ENCODE measurements at places on chromosomes 7 and 10.

DNA sequence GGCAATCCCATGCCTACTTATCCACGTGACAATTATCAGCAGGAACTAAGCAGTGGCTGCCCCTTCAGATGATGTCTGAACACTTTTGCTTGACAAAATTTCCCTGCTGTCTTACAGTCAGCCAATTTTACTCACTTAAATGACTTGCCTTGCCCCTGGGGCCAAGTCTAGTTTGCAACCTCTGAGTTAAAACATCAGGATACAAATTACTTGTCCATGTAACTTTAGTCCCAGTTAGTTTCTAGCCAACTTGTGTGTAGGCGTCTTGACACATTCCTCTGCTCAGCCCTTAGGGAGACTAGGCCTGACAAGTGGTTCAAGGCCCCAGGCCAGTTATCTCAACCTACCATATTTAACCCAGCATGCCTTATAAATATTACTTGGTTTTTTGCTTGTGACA, 11.6 kb upstream of the TYSND1 start:
- no peak for DNase-seq

DNA sequence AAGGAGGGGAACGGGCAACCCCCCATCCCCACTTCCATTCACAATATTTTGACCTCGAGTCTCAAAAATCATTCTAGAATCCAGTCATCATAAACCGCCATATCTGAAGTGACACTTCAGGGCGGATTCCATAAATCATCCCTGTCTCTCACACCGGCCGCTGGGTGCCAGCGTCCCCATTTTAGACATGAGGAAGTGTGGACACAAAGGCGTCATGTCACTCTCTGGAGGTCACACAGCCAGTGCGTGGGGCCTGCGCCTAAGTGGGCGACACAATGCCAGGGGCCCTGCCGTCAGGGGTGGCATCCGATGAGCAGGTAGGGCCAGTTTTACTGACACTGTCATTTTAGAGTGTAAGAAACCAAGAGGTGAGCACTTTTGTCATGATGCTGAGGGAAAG, 19.5 kb downstream of the KCNH2 start:
- no peak for DNase-seq

GRCh38 chr7:47285860-47286491, 295.9 kb downstream of the TNS3 start:
- no peak for DNase-seq

GRCh38 chr7:140304191-140304799, 94.0 kb downstream of the SLC37A3 start:
- DNase-seq: peak; percentile 17

GRCh38 chr7:117082647-117083046, 129.3 kb downstream of the ST7 start:
- DNase-seq: no peak

DNA sequence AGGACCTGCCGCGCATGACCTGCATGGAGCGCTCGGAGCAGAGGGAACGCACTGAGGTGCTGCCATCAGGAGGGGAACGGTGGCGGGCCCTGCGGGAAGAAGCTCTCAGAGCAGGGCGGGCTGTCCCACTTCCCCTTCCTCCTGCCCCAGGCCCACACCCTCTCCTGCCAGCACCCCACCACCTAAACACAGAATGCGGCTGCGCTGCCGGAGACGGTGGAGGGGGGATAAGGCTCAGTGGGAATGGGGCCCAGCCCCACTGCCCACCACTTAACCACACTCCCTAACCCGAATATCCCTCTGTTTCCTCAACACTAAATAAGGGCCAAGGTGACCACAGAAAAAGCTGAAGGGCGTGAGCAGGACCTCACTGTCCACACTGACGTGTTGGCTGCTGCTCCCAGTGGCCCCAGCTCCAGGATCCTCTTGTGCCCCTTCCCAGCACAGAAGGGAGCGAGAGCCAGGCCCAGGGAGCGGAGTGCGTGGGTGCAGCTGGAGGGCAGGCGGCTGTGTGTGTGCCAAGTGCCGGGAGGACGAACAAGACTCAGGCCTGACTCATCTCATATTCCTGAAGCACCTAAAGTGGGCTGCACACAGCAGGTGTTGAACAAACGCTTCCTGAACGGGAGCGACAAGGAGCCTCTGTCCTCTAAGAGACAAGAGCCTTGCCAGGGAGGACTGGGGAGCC, 116.8 kb downstream of the MAD1L1 start:
- no peak for DNase-seq

GRCh38 chr7:98703916-98704315, 86.8 kb downstream of the NPTX2 start:
- no peak for DNase-seq

GRCh38 chr10:1215862-1216573, 159.8 kb downstream of the WDR37 start:
- DNase-seq: no peak

- no peak for DNase-seq
Observed at GRCh38 chr10:124091646-124092249, 1.6 kb downstream of the CHST15 start.

DNA sequence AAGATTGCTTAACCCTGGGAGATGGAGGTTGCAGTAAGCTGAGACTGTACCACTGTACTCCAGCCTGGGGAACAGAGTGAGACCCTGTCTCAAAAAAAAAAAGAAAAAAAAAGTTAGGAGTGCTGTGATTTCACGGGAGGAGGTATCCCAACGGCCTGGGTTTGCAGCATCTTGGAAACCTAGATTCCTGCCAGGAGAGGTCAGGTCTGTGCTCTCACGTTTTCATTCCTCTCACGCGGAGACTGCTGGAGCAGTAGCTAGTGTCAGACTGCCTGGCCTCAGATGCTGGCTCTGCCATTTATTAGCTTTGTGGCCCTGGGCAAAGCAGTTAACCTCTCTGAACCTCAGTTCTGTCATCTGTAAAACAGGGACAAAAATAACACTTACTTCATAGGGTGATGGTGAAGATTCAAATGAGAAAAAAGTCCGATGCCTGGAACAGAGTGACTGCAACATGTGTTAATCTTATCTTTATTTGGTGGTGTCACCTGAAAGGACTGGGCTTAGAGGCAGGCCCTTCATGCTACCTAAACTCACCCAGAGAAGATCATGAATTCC, 94.9 kb downstream of the GAD2 start:
- DNase-seq: no peak

- peak; percentile 82 for DNase-seq
Observed at GRCh38 chr7:106176414-106177299, 64.5 kb upstream of the SYPL1 start.

DNA sequence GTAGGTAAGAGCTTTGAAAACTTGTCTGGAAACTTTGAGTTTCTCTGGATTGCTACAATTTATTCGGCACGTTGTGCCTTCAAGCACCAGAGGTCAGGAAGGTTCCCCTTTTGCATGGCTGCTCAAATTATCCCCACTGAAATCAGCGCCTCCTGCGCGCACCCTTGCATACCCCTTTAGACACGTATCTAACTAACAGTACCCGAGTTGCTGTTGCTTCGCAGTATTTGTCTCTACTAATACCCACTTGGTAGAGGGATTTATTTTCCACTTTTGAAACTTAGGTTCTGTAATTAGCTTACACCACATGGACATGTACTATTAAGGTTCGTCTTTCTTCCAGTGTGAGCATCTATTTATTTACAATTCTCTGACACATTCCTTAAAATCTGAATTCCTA, 1.6 kb downstream of the MEOX2 start:
- no peak for DNase-seq

DNA sequence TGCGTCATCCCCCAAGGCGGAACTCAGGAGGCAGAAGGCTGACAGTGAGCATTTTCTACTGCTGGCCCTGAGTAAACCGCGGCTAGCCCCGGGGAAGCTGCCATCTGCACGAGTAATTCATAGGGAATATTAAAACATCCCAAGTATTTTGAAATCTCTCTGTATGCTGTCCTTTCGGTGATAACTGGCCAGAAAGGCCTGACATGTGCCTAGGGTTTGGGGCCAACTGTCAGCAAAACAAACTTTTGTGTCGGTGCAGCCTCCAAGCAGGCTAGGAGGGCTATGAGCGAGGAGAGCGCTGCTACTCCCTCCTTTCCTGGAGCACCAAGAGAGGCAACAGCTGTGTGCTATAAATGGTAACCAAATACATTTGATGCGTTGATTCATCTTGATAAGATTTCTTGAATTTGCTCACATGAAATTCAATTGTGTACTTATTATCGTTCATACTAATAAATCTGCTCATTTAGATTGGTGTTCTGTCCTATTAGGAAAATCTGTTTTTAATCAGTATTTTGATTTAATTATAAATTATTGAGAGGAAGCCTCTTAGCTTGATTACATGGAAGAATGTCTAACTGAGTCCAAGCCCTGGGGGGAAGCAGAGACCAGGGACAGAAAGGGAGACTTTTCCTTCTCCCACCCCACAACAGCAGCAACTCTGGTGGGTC, 124.4 kb upstream of the NPS start:
- no peak for DNase-seq

GRCh38 chr7:80659120-80660055, 20.9 kb downstream of the CD36 start:
- DNase-seq: no peak

DNA sequence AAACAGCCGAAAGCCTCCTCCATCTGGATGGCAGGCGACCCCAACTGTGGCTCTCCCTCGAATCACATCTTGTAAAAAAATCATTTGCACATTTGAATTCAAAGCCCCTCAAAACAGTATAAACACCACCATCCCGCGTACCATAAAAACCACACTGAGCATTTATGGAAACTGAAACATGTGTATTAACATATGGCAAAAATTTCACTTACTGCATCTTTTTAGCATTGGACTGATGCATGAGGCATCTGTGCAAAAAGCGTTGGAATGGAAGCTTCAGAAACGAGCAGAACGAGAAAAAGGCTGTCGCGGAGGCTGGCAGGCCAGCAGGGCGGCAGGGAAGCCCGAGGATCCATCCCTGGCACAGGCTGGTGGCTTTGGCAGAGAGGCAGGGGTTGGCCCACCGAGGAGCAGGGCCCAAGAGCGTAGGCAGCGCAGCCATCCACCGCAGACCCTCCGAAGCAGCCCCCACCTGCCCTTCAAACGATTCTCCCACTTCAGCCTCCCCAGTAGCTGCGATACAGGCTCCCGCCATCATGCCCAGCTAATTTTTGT, 39.3 kb upstream of the CUX1 start:
- DNase-seq: no peak

DNA sequence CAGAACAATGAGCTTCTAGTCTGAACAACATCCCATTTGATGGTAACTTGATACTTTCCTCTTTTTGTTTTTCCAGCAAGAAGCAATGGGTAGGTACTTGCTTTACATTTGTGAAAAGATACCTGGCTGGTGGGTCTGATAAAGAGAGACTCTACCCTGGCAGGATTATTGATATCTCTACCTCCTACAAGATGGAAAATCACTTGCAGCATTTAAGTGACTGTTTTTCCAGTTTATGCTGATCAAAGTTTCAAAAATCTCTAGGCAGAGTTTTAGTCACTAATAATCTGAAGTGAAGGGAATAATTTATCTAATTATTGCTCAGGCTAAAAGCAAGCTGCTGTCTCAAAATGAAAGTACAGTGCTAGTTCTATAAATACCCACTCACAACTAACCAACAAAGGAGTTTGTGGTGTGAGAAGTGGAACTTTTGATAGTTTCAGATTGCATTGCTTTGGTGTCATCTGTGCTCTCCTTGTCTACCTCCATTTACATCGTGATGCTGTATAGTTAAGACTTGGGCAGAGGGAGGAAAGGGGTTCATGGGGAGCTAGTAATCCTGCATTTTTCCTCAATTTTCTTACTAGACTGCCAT, 86.0 kb upstream of the ANKRD1 start:
- no peak for DNase-seq

GRCh38 chr7:80630608-80631405, 7.6 kb upstream of the CD36 start:
- no peak for DNase-seq

DNA sequence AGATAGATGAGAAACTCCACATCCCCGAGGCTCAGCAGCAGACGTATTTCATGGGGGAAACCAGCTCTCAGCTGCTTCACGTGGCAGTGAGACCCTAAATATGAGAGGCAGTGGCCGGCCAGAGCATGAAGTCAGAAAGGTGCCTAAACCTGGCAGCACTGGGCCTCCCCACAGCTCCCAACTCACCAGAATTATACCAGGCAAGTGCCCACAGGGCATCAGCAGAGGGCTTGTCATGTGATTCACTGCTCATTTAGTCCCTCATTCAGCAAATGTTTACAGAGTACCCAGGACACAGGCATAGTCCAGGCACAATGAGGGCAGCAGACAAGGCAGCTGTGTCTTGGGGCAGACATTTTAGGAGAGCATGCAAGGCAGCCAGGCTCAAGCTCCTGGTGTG, 212.6 kb downstream of the PTPRN2 start:
- DNase-seq: no peak

DNA sequence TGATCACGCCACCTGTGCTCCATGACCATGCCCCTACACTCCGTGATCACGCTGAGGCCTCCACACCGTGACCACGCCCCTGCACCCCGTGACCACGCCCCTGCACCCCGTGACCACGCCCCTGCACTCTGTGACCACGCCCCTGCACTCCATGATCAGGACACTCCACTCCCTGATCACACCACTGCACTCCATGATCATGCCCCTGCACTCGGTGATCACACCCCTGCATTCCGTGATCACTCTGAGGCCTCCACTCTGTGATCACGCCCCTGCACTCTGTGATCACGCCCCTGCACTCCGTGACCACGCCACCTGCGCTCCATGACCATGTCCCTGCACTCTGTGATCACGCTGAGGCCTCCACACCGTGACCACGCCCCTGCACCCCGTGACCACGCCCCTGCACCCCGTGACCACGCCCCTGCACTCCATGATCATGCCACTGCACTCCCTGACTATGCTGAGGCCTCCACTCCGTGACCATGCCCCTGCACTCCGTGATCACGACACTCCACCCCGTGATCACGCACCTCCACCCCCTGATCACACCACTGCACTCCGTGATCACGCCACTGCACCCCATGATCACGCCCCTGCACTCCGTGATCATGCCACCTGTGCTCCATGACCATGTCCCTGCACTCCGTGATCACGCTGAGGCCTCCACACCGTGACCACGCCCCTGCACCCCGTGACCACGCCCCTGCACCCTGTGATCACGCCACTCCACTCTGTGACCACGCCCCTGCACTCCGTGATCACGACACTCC, 27.7 kb downstream of the STK32C start:
- DNase-seq: no peak

DNA sequence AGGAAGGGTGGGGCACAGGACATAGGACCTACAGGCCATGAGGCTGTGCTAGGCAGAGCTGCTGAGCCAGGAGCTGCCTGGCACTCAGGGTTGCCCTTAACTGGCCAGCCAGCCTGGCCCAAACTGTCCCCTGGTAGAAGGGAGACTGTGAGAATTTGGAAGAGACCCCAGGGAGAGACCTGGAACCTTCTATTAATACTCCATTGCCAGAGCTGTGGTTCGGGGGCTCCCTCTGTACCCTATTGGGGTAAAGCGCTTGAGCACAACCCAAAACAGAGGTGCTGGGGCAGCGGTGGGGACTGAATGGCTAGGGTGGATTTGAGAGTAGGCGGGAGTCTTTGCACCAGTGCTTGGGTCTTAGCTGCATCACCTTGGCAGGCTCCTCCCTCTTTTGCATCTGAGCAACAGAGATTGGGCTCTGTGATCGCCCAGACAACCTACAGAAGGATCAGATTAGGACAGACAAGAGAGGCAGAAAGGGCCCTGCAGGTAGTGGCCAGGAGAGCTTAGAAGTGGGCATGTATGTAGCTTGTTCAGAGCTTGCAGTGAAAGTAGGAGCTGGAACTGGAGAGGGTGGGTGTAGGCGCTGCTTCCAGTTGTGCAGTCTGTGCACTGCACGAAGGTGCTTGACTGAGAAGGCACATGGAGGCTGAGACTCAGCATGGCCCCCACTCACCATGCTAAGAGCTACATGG, 53.3 kb downstream of the ADCYAP1R1 start:
- no peak for DNase-seq

GRCh38 chr7:5510426-5511045, 86.9 kb upstream of the TNRC18 start:
- DNase-seq: no peak

Data from stimulated activated naive CD8-positive, alpha-beta T cell treated with anti-CD3 and anti-CD28 coated beads, Interleukin-15, Interleukin-2, amounts not matched to agents 100 U/mL and 50 U/mL, for 24 hours (primary cell).